NCI-H748 treated with DMSO at 0.1 percent for 48 hours (cell line): ENCODE measurements at places on chromosomes 7 and 10.

DNA sequence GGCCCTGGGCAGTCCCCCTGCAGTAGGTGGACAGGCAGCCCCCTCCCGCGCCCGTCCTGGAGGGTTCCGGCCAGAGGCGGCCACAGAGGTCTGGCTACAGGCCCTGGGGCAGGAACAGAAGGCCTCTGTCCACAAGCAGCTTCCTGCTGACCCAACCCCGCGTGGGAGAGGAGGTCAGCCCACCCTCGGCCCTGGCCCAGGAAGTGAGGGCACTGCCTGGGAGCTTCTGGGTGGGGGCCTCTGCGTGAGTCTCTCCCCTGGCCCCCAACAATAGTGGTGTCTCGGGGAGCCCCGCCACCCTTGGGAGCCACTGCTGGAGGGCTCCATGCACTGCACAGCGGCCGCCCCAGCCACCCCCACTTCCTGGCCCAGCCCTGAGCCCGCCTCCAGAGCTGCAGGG lies 4.7 kb downstream of the MICALL2 start:
- DNase-seq: no peak

GRCh38 chr10:72291019-72291532 lies 17.4 kb downstream of the DDIT4 start:
- DNase-seq: no peak

DNA sequence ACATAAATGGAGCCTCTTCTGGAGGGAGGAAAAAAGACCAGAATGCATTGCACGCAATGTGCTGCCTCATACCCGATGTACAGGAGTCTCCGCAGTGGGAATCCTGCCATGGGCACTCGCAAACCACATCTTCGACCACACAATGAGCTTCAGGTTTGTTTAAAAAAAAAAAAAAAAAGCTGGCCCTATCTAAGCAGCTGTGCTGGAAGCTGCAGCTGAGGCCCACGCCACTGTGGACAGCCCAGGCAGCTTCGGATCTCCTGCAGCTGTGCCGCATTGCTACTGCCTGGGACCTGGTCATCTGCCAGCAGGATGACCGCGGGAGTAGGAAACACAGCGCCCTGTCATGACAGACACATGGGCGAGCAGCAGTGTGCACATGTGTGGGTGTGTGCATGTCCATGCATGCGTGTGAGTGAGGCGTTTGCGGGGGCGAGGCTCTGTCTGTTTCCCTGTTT lies 26.0 kb downstream of the EN2 start:
- no peak for DNase-seq

DNA sequence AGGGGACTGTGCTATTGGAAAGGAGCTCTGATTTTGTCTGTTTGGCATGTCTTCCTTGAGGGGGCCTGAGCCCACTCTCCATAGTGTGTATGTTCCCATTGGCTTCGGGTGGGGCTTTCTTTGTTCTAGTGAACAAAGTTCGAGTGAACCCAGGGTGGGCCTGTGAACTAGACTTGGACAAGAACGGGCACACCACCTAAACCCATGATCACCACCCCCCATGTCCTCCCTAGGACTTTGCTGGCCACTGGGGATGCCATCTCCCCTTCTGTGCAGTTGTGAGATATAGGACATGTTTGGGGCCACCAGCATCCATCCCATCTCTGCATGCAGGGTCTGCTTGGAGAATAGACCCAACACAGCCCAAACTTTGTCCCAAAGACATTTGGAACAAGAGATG lies 195.5 kb upstream of the LYZL2 start:
- DNase-seq: no peak

- DNase-seq: no peak
Observed at GRCh38 chr7:99308461-99309074, 17.1 kb upstream of the ARPC1A start.

DNA sequence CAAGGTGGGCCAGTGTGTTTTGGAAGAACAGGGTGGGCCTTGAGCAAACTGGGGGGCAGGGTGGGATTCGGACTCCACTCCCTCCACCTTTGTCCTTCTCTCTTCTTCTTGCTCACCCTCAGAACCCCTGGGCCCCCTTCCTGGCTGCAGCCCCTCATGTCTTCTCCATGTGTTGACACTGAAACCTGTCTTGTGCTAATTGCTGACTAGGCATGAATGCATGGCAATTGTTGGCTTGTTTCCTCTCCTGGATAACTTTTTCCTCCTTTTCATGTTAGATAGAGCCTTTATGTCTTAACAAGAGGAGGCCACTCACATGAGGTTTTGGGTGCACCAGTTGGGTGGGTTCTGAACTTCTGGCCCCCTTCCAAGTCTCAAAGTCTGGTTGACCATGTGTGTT lies 181.6 kb upstream of the MKI67 start:
- no peak for DNase-seq

- no peak for DNase-seq
Observed at GRCh38 chr10:61918140-61918539, 16.6 kb downstream of the ARID5B start.

DNA sequence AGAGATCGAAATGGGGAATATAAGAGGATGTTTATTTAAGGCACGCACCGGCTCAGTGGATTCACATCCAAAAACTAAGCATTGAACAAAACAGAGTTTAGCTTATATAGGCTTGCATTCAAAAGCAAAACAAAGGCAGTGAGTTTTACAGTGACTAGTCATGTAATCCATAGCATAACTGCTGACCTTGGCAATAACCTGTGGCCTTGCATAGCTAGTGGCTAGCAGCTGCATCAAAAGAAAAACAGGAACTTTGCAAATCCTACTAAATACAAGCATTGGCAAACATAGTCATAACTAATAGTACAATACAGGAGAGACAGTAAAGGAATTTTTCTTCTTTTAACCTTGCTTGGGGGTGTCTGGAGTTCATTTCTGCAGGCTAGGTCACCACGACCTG lies 9.7 kb upstream of the ZNF485 start:
- no peak for DNase-seq

DNA sequence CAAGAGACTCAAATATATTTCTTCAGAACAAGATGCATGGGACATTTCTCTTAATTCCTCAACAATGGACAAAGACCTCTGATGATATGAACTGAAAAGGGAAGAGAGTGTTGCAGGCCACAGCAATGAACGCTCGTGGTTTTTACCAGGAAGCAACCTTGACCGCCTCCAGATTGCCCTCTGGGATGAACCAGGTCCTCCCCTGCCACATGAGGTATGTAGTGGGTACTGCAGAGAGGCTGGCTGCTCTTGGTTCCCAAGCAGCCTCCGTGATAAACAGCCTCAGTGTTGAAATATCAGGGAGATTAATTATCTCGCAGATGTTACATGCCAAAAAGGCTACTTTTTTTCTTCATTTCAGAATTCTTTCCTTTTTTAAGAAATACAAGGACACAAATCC lies 338.8 kb downstream of the ELMO1 start:
- DNase-seq: no peak

- DNase-seq: no peak
Observed at GRCh38 chr7:129574487-129574886, 37.0 kb upstream of the NRF1 start.

GRCh38 chr10:30736685-30737232 lies 107.2 kb upstream of the LYZL2 start:
- no peak for DNase-seq

- DNase-seq: no peak
Observed at GRCh38 chr10:111297351-111297848, 220.6 kb downstream of the ADRA2A start.

- DNase-seq: peak; percentile 54
Observed at GRCh38 chr7:28672397-28672797, 260.1 kb downstream of the CREB5 start.

- no peak for DNase-seq
Observed at GRCh38 chr7:139060695-139061237, 24.9 kb upstream of the ZC3HAV1L start.

- no peak for DNase-seq
Observed at GRCh38 chr10:118209215-118209614, 132.9 kb downstream of the FAM204A start.

GRCh38 chr7:133983685-133984419 lies 143.3 kb upstream of the LRGUK start:
- DNase-seq: peak; percentile 51

- DNase-seq: no peak
Observed at GRCh38 chr10:77091597-77092165, 545.9 kb downstream of the KCNMA1 start.

- DNase-seq: no peak
Observed at GRCh38 chr7:779480-779879, 52.4 kb upstream of the PRKAR1B start.

GRCh38 chr7:26627891-26628341 lies 236.5 kb downstream of the SKAP2 start:
- DNase-seq: no peak

DNA sequence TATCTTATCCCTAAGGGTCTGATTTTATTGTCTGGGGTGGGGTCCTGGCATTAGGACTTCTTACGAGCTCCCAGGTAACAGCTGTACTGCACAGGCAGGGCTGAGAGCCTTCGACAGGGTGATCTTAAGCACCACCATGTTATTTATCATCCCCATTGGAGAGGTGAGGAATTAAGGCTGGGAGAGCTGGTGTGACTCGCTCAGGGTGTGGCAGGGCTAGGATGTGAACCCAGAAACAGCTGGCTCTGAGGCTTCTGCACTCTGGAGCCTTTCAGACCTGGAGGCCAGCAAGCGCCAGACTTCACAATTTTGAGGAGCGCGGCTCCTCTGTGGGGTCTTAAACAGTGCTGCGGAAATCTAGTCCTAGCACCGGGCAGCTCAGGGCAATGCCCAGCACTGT lies 27.4 kb upstream of the NDST2 start:
- DNase-seq: no peak

DNA sequence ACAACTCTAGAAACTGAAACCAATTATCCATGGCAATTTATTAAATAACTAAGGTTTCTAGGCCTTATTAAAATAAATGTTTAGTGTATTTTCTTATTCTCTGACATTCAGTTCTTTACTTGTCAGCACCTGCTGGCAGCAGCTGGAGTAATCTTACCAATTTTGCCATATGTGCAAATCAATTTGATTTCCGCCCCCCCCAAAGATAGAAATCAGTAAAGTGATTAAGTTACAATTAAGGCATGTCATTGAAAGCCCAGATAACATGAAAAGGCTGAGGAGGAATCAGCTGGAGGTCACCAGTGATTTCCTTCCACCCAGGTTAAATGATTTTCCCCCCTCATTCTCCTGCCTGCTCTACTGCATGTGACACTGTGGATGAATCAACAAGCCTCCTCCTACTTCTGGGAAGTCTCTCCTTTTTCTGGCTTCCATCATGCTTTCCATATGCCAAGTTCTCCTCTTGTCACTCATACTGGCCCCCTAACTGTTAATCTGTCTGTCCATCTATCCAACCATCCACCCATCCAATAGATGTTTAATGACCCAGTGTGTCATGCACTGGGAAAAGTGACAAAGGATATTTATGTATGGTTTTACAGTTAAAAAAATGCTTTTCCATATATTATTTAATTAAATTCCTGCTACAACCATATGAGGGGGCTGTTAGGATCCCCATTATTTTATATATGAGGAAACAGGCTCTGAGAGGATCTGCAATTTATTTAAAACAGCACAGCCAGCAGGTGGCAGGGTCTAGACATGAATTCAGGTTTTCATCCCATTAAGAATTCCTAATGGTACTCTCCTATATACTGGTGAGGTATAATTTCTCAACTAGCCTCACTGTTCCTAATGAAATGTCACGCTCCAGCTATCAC lies 116.5 kb downstream of the ATXN7L1 start:
- DNase-seq: peak; percentile 7

DNA sequence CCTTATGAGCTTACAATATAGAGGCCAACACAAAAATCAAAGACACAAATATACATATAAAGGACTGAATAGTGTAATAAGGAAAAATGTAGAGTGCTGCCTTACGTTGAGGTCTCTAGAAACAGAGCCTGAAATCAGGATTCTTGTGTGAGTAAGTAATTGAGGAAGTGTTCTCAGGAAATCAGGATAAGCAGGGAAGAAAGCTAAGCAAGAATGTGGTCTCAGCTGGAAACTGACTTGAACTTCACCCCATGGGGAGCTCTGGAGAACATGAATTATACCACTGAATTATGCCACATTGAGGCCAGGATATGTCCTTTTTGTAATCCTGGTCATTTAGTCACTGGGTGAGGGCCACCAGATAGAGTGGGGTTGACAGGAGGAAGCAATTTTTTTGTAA lies 191.9 kb downstream of the ETV1 start:
- DNase-seq: no peak

- no peak for DNase-seq
Observed at GRCh38 chr7:462173-463103, 57.2 kb downstream of the PDGFA start.

- no peak for DNase-seq
Observed at GRCh38 chr7:27532314-27532713, 130.4 kb downstream of the HIBADH start.

- DNase-seq: no peak
Observed at GRCh38 chr10:122508021-122508420, 46.7 kb downstream of the HTRA1 start.

- DNase-seq: no peak
Observed at GRCh38 chr7:107660381-107661080, at the start of gene SLC26A4. SLC26A4 (plus strand) TSS chr7:107660828; CDS start chr7:107661642, 814 bp downstream.
